Stimulated activated CD4-positive, alpha-beta T cell treated with anti-CD3 and anti-CD28 coated beads, TNF-alpha, amount 100 ng/mL, for 48 hours (primary cell): ENCODE measurements at places on chromosomes 3 and 15.

DNA sequence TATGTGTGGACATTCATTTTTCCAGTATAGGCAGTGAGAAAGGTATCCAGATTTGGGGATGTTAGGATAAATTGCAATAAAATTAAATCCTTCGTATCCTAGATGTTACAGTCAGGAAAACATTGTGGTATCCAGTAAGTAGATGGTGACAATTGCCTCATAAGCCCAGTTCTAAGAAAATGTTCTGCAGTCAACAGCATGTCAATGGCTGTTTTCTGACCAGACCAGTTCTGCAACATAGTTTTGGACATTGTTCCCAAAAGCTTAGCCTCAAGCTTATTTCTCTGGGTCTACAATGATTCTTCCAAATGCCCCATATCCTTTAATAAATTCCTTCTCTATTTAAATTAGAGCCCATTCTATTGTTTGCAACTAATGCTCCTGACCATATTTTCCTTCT is 480.7 kb downstream of the FHIT start:
- DNase-seq, result no peak

DNA sequence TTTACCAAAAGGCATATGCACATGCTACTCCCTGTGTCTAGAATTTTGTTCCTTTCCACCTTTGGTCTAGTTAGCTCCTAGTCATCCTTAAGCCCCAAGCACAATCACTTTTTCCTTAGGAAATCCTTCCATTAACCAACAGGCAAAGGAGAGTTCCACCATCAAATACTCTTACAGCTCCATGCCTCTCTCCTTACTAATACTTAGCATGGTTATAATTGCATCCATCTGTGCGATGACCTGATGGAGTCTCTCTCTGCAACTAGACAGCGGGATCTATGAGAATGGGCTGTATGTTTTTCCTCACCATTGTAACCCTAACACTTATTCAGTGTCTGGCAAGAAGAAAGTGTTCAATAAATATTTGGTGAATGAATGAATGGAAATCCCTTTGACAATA is 69.3 kb upstream of the SMAD3 start:
- no peak for DNase-seq

GRCh38 chr15:93862791-93863190 is 368.6 kb upstream of the MCTP2 start:
- no peak for DNase-seq

DNA sequence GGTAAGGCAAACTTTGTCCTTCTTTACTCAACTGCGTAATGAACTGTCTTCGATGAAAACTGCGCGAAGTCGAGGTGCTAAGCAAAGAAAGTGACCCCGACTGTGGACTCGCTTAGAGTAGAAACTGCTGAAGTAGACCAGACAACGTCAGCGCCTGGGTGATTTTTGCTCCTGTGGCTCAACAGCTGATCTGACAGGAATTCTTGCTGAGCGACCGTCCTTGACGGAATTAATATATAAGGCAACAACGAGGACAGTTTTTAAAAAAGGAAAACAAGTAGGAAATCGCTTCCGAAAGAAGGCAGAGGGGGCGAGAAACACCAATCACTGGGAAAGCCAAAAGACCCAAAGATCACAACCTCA is 541 bp downstream of the RPS27L start:
- DNase-seq, result peak; percentile 11

DNA sequence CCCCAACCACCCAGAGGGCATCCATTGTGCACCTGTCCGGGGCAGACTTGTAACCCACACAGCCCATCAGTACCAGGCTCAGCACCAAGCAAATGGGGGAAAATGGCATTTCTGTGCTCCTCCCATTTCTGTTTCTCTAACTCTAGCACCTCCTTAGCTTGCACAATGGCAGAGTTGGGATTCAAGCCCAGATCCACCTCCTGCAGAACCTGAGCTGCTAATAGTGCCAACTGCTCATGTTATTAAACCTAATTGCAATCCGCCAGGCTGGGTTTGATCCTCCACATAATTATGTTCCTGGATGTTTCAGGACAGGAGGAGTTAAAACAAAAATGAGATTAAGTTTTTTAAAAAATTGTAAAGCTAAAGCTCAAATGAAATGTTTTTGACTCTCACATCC is 235.0 kb downstream of the OCA2 start:
- no peak for DNase-seq

DNA sequence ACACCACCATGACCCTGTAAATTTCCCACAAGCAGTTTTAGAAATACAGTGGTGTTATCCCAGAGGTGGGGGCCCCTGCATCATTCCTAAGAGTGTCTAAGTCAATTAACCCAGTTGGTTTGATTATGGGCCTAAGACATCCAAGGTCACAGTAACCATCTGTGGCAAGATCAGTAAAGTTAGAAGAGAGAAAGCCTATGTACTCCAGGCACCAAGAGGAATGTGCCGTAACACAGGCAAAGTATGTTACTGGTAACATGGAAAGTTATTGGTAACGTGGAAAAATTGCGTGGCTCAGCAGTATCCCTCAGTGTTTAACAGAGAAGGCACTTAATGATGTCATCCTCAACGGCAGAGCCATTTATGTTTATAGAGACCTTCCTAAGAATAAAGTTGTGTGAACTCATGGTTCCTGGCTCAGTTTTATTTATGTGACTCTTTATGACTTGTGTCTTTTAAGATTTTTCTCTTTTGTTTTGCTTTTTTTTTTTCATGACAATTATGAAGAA is 144.1 kb upstream of the RASGRP1 start:
- no peak for DNase-seq

DNA sequence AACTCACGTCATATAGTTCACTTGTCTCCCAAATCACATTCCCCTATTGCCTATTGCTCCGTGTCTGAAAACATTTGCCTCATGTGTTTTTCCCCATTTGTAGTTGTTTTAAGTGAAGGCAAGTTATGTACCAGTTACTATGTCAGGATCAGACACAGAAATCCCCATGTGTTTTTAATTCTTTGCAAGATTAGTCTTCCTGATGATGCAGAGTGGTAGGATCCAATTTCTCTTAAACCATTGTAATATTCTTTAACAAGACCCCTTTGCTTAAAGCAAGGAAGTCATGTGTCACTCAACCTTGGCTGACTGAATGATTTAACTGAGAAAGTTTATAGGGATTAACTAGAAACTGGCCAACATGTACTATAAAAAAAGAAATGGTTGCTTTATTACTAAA is 164.4 kb downstream of the OPA1 start:
- no peak for DNase-seq

DNA sequence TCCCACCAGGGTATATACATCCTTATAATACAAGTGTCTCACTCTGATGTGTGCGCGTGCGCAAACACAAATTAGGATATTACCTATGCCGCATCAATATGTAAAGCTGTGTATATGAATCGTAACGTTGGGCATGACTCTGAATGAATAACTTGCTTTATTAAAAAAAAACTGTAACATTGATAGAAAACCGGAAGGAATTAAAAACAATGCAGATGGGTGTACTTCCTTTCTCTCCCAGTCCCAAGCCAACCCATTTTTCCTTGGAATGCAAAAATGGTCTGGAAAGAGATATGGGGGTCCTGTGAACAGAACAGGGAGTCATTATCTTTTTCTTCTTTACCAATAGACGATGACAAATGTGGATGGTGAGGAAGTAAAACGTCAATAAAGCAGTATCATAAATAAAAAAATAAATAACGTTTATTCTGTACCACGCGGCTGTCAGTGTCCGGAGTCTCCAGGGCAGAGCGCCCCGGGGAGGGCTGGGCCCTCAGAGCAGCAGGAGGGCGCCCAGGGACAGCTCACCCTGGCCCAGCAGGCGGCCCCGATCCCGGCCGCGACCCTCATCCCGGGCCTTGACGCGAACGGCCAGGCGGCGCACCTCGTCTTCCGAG is 1.6 kb downstream of the C2CD4B start:
- DNase-seq, result no peak

- DNase-seq, result no peak
Measured at GRCh38 chr15:69784798-69785566, 312.7 kb downstream of the TLE3 start.

GRCh38 chr3:10494180-10494579 is 11.2 kb downstream of the ATP2B2 start:
- no peak for DNase-seq

GRCh38 chr3:120272286-120272685 is 12.7 kb downstream of the GPR156 start:
- no peak for DNase-seq

- DNase-seq, result no peak
Measured at GRCh38 chr3:131353986-131354385, 27.6 kb upstream of the NUDT16 start.

DNA sequence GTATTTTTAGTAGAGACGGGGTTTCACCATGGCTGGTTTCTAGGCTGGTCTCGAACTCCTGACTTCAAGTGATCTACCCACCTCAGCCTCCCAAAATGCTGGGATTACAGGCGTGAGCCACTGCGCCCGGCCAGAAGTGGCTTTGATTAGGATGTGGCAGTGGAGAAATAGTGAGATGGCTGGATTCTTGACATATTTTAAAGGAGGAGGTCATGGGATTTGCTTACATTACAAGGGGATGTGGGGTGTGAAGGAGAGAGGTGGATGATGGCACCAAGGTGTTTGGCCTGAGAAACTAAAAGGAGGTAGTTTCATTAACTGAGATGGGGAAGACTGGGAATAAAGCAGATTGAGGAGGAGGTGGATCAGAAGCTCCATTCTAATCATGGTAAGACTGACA is 15.0 kb upstream of the LTF start:
- no peak for DNase-seq

GRCh38 chr3:5499404-5499803 is 311.9 kb downstream of the EDEM1 start:
- DNase-seq, result no peak

DNA sequence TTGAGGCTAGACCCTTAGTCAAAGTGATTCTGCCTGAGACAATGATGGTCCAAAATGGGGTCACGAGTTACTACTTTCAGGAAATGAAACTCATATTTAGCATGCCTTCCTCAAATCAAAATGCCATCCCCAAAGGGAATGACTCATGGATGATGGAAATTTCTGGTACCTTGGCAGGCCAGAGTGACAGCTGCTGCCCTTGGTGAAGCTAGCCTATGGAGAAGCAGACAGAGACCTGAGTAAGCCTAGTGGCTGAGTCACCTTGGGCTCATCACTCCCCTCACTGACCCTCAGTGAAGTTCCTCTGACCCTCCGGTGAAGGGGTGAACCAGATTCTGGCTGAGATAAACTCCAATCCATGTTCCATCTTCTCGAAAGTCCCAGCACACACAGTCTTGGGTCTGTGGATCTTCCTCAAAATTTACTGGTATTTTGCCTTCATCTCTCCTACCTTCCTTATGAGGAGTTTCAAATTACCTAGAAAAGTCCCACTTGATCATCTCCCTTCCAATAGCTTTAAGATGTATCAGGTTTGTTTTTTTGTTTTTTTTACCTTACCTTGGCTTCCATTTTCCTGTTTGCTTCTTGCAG is 54.5 kb upstream of the ABHD17C start:
- no peak for DNase-seq

- DNase-seq, result no peak
Measured at GRCh38 chr15:67907184-67907723, 67.4 kb upstream of the RNU6-1 start.

DNA sequence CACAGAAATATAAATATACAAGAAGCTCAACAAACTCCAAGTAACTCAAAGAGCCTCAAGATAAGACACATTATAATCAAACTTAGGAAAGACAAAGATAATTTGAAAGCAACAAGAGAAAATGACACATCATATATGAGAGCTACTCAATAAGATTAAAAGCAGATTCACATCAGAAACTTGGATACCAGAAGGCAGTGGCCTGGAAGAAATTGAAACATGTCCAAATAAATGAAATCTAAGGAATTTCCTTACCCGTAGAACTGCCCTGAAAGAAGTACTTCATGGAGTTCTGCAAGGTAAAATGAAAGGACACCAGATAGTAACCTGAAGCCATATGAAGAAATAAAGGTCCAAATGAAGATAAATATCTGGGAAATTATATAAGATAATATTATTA is 113.9 kb downstream of the LSAMP start:
- no peak for DNase-seq

DNA sequence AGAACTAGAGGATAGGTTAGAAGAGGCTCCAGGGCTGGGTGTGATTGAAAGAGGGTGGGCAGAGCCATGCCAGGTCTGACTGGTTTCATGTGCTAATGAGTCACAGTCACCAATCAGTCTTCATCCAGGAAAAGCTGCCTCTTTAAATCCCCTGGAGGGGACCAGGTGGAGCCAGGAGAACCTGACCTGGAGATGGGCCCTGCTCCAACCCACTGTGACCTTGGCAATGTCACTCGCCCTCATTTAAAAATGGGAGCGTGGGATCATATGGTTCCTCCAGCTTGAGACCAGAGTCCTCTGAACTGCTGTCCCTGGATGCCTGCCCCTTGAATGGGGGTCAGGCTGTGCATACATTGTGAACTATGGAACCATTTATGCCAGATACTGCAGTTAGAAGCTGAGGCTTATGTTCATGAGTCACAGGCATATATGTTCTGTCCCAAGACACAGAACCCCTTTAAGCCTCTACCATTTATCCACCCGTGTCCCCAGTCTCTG is 23.0 kb downstream of the HES1 start:
- no peak for DNase-seq

- DNase-seq, result no peak
Measured at GRCh38 chr15:93268066-93268465, 179.1 kb upstream of the RGMA start.

DNA sequence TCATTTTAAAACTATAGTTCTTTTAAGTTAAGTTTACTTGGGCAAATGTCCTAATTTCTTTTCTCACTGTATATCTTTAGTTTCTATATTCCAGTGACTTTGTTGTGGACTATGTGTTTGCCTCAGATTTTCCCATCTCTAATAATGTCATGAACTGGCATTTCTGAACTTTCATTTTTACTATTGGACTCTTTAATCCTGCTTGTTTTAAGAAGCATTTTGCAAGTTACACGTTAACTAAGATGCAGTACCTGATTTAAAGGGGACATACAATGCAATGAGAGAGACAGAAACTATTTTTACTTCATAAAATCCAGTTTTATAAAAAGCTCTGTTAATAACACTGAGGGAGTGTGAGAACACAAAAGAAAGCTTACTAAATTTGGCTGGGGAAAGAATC is 58.6 kb upstream of the PHLDB2 start:
- DNase-seq, result no peak

- DNase-seq, result peak; percentile 24
Measured at GRCh38 chr3:7876741-7877297, 624.8 kb upstream of the LMCD1 start.

DNA sequence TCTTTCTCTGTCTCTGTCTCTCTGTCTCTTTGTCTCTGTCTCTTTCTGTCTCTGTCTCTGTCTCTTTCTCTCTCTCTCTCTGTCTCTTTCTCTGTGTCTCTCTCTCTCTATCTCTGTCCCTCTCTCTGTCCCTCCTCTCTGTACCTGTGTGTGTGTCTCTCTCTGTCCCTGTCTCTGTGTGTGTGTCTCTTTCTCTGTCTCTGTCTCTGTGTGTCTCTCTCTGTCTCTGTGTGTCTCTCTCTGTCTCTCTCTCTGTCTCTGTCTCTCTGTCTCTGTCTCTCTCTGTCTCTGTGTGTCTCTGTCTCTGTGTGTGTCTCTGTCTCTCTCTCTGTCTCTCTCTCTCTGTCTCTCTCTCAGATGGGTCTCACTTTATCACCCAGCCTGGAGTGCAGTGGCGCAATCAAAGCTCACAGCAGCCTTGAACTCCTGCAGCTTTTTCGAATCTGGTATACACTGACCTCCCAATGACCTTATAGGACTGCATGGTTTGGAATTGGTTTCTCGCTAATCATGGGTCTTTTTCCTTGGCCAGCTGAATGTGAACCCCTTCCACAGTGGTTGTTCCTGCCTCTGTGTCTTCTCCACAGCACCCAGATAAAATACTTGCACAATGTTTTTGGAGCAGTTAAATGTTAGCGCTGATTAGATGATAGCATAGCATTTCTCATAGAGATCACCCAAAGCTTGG is 102.6 kb upstream of the KLHL25 start:
- no peak for DNase-seq

GRCh38 chr3:112508860-112509259 is 9.6 kb upstream of the BTLA start:
- DNase-seq, result no peak
